ENCODE measurements at places on chromosomes 13 and 19.

DNA sequence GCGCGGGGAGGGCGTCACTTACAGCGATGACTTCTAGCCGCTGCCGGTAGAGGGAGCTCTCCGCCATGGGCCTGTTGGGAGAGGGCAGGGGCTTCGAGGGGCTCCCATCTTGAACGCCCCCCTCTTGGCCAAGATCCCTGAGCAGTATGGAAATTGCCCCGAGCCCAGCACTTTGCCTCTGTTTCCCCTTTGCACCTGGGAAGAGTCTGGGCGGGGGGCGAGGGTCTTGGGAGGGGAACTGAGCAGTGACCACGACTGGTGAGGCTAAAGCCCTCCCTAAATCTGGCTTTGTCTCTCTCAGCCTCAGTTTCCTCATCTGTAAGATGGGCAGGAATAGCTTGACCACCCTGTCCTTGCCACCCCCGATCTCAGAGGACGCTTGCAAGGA is 2.8 kb downstream of the PALM3 start:
- H3K4me3 ChIP-seq, result no peak overlapping the region
- DNase-seq, result no peak
- H3K27ac ChIP-seq, result no peak overlapping the region
- no peaks in the 10 kb centered on the region for H3K27me3 ChIP-seq
- H3K4me1 ChIP-seq, result no peaks in the 10 kb centered on the region

GRCh38 chr19:12796146-12797071 is 5.1 kb downstream of the JUNB start:
- peaks cover 10% of the 10 kb centered on the region for H3K4me1 ChIP-seq
- peaks cover 15% of the 10 kb centered on the region for H3K36me3 ChIP-seq
- no peak for DNase-seq

DNA sequence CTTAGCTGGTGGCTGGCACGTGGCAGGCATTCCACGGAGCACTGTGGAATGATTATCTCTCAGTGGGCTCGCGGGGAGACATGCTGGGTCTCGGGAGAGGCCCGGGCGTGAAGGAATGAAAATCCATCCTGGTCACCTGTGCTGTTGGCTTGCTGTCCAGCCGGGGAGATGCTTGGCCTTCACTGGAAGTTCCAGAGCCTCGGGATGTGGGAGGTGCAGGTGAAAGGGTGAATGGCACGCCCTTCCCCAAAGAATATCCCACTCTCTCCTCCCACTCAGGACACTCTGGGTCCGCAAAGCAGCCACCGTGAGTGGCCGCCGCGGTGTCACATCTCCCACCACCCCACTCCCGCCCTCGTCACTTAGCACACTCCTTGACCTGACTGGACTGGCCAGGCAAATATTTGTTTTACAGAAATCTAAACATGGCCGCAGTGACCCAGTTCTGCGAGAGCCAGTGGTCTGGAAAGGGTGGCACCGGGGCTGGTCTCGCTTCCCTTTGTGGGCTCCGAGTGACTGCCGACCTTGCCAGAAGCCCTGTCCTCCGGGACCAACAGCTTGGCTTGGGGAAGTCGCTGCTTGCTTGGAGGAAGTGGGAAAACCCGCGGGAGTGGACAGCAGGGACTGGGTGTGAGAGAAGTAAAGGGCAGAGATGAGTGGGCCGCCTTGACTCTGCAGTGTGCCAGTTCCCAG is 8.0 kb downstream of the DPP9 start:
- no peaks in the 10 kb centered on the region for H3K27me3 ChIP-seq
- H3K4me3 ChIP-seq, result no peak overlapping the region
- peaks cover 9% of the 10 kb centered on the region for H3K4me1 ChIP-seq
- peaks cover 54% of the 10 kb centered on the region for H3K36me3 ChIP-seq
- peak overlapping the region; percentile 74 for H3K27ac ChIP-seq
- DNase-seq, result peak; percentile 75

- H3K36me3 ChIP-seq, result no peaks in the 10 kb centered on the region
- no peak overlapping the region for H3K4me3 ChIP-seq
- no peak for DNase-seq
- no peaks in the 10 kb centered on the region for H3K4me1 ChIP-seq
These were observed 249.0 kb downstream of the DLEU7 start for GRCh38 chr13:50594276-50595051.

DNA sequence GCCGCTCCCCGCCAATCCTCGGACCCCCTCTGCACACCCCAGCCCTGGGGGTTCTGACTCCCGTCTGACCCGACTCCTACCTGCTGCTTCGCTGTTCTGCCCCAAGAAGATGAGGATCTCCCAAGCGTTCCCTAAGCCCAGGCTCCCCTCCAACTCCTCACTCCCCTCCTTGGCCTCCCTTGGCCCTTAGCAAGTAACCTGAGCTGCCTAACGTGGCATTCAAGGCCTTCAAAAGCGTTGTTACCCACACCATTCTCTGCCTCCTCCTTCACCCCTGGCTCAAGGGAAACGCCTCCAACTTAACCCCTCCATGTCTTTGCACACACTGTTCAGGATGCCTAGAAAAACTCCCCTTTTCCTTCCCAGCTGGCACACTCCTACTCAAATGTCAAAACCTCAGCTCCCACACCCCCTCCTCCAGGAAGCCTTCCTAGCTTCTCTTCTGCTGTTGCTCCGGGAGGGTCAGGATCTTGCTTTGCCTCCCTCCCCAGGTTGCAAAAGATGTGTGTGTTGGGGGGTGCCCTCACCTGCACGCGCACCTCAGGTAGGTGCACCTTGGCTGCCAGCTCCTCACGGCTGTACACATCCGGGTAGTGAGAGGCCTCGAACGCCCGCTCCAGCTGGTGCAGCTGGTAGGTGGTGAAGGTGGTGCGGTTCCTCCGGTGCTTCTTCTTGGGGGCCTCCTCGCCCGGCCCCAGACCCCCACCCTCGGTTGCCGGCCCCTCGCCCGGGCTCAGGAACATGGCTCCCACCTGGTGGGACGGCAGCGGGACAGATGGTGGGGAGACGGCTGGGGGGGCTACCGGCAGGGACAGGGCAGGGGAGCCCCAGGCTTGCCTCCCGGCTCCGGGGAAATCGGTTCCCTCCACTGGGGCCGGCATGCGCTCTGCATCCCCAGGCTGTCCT is 775 bp downstream of the RAX2 start:
- no peak overlapping the region for H3K4me3 ChIP-seq
- DNase-seq, result no peak
- H3K4me1 ChIP-seq, result no peaks in the 10 kb centered on the region

DNA sequence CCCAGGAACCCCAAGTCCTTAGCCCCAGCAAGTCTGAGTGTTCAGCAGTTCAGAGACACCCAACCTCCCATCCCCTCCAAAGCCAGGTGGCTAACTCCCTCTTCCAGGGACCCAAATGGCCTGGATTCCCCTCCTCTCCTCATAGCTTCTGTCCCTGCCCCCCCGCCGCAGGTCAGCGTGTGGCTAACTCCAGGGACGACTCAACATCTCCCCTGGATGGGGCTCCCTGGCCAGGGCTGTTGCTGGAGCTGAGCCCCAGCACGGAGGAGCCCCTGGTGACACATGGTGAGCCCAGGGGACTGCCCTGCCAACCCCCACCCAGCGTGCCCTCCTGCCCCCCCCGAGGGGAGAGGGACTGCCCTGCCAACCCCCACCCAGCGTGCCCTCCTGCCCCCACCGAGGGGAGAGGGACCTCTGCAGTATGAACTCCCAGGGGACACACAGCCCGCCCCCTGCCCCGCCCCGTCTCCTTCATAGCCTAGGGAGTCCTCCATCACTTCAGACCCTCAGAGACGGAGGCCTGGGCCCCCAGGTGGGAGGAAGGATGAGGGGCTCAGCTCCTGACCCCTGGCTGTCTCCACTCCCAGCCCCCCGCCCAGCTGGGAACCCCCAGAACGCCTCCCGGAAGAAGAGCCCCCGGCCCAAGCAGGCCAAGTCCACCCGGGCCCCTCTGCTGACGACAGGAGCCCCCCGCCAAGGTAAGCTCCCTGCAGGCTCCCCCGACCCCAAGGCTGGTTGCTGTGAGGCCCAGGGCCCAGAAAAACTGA is 1.7 kb downstream of the SSC5D start:
- no peak overlapping the region for H3K27ac ChIP-seq
- no peaks in the 10 kb centered on the region for H3K27me3 ChIP-seq
- H3K4me3 ChIP-seq, result no peak overlapping the region
- peaks cover 17% of the 10 kb centered on the region for H3K4me1 ChIP-seq
- no peaks in the 10 kb centered on the region for H3K36me3 ChIP-seq
- no peak for DNase-seq

DNA sequence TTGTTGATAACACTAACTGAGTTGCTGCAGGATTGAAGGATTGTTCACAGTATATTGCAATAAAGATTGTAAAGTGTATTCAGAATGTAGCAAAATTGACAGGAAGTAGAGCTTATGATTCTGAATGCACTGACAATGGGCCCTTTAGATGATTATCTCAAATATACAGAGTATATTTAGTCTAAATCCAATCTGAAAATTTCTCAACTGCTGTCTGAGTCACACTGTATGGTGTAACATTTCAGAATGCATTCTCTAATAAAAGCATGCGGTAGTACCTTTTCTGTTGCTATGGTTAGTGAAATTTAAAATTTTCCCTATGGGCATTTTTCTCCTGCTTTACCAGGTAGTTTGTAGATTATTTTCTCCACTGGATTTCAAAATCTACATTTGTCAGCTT is 365.2 kb downstream of the PCDH17 start:
- H3K4me3 ChIP-seq, result no peak overlapping the region
- H3K36me3 ChIP-seq, result no peaks in the 10 kb centered on the region
- H3K27ac ChIP-seq, result no peak overlapping the region
- H3K4me1 ChIP-seq, result no peaks in the 10 kb centered on the region

DNA sequence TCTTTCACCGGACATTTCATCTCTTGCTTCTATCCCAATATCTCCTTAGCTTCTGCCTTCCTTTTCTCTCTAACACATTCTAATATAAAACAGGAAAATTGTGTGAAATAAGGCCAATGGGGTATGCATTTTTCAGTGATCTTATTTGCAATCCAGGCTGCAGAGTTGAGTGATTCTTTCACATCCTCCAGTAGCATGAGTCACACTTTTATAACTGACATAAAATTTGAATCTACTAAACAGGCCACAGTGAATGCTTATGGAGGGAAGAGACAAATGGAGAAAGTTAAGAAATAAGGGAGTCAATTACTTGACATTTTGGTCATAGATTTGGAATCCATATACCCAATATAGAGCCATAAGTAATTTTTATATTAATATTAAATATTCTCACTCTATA is 1037.0 kb upstream of the SPRY2 start:
- H3K27me3 ChIP-seq, result no peaks in the 10 kb centered on the region
- no peaks in the 10 kb centered on the region for H3K36me3 ChIP-seq
- no peak for DNase-seq

Data from ascending aorta (tissue), 2 donors.